ENCODE measurements at places on chromosomes 1 and 21. TPM values are rescaled to one million over a fixed set of nuclear protein-coding genes. Genes with fewer than 3 reads are reported as not detected.

GRCh38 chr1:201311356-201312011 lies 28.2 kb downstream of the PKP1 start:
- no peak overlapping the region for H3K4me3 ChIP-seq
- H3K4me1 ChIP-seq = peaks cover 63% of the 10 kb centered on the region
- H3K36me3 ChIP-seq = peaks cover 9% of the 10 kb centered on the region
- peak; percentile 96 for DNase-seq

DNA sequence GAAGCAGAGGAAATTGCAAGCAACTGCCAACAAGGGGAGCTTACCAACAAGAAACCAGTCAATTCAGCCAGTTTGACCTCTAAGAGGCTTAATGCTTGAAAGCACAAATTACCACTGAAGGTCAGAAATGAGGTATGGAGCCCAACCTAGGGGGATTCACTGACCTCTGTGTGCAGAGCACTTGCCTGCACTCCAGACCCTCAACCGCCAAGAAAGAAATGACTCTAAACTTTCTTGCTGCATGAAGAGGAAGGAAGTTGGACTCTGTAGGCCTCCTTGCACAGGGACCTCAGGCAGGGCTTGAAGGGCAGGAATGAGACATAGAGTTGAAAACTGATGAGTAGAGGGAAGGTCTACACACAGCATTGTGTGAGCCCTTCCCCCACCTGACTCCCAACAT lies 10.0 kb downstream of the ARMH1 start:
- H3K27ac ChIP-seq = no peak overlapping the region
- DNase-seq = no peak
- no peaks in the 10 kb centered on the region for H3K36me3 ChIP-seq
- no peak overlapping the region for H3K4me3 ChIP-seq

GRCh38 chr1:233679591-233680373 lies 65.9 kb downstream of the KCNK1 start:
- H3K27me3 ChIP-seq = no peaks in the 10 kb centered on the region
- H3K36me3 ChIP-seq = no peaks in the 10 kb centered on the region
- DNase-seq = no peak
- peaks cover 16% of the 10 kb centered on the region for H3K4me1 ChIP-seq

- H3K27ac ChIP-seq = no peak overlapping the region
- H3K4me1 ChIP-seq = no peaks in the 10 kb centered on the region
- no peak overlapping the region for H3K4me3 ChIP-seq
- no peak for DNase-seq
- peaks cover 7% of the 10 kb centered on the region for H3K36me3 ChIP-seq
- H3K27me3 ChIP-seq = no peaks in the 10 kb centered on the region
Measured at GRCh38 chr1:88680911-88681622, 3.0 kb upstream of the PKN2 start.

Gene KIF21B
- total RNA-seq = 9.5 TPM

Gene TSPEAR
- not detected for total RNA-seq

Gene KRTAP12-1
- not detected for total RNA-seq

Gene HEYL
- total RNA-seq = not detected

Gene FMOD
- not detected for total RNA-seq
